Upper lobe of left lung (tissue), 6 donors: ENCODE measurements at places on chromosomes 1 and 21. TPM values are rescaled to one million over a fixed set of nuclear protein-coding genes. Genes with fewer than 3 reads are reported as not detected.

CLCNKB gene
- 0.46 TPM for total RNA-seq

SELL gene
- 12.0 TPM for total RNA-seq

PSMB4 gene
- 208 TPM for total RNA-seq

TCEANC2 gene
- total RNA-seq, result 6.8 TPM

YRDC gene
- 4.2 TPM for total RNA-seq

- no peak for DNase-seq
Measured at GRCh38 chr1:100524355-100524754, 13.6 kb upstream of the GPR88 start.

- no peak for DNase-seq
Measured at GRCh38 chr1:155499953-155500639, 62.5 kb downstream of the ASH1L start.

GRCh38 chr21:18114810-18115209, 129.8 kb upstream of the CHODL start:
- no peak for DNase-seq

DNA sequence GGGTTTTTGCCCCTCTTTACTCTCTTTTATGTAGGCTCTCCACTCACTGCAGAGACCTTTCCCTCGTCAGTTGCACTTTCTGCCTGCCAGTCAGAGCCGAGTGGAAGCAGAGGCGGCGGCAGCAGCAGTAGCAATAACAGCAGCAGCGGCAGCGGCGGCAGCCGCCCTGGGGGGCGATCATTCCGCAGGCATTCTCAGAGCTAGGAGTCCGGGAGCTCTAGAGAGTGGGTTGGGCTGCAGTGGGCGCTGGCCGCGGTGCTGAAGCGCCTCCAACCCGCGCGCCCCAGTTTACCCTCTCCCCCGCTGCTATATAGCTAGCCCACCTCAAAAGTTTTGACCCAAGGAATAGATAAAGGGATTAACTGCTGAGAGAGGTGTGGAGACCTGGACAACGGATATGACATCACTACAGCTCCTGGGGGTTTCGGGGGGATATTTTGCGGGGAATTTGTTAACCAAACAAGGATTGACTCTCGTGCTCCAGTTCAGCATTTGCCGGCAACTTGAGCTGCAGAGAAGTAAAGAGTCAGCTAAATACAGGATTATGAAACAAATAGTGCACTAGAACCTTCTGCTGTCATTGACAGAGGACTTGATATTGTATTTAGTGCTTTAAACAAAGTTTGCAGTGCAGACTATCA, at the start of gene OLFM3:
TSS of gene OLFM3 (minus strand) at position 102 of the 641 bp plus-strand sequence.
- no peak for DNase-seq

GRCh38 chr1:180841415-180841814, 71.3 kb upstream of the KIAA1614 start:
- DNase-seq, result no peak

GRCh38 chr1:118898712-118899111, 89.4 kb downstream of the TBX15 start:
- DNase-seq, result no peak

DNA sequence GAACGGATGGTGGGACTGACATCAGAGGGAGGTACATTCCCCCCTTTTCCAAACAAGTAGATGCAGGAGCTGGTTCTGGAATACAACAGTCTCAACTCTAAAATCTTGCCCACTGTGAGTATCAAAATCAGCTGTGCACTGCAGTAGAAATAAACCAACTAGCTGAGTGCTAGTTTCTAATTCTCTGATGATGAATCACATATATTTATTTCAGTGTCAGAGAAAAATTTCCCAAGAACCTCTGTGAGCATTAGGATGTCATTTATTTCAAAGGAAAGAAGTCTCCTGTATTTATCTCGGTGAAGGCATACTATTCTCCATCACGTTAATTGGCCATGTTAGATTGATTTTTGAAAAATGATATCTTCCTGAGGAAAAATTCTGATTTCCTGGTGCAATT, 67.1 kb downstream of the LHX9 start:
- no peak for DNase-seq

DNA sequence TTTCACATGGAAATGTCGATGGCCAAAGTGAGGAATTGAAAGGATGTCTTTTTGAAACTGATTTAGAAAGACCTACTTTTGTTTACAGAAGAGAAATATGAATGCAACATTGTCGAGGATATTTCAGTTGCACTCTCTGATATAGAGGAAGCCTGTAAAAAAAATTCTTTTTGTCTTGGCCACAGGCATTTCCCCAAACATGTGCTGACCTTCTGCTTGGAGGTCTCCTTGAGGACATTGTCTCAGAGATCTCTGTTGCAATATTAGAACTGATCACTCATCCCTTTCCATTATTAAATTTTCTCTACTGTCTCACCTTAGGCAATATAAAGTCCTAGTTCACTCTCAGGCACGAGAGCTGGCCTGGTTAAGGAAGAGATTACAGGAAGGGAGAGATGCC, 16.0 kb downstream of the S100A11 start:
- DNase-seq, result no peak

DNA sequence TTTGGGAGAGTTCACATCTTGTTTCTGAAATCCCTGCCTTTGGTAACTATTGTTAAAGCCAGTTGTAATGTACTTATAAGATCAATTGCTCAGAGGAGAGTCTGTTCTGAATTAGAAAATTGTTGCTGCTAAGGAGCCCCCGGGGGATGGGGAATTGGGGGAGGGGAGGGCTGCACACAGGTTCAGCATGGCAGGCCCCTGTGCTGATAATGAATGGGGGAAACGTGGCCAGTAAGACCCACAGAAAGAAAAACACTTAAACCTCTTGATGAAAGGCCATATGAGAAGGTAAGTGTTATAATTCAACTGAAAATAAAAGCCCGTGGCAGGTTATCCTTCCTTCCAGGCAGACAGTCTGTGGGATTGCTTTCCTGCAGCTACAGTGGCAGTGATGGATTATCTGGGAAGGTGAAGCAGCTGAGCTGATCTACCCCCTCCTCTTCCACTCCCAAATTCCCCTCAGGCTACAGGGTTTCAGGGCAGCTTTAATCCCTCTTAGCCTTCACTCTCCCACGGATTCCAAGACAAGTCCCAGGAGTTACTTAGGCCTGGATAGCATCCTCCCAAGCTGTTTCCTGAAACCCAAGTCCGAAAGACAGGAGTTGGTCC, 398.8 kb downstream of the TBX15 start:
- DNase-seq, result no peak
